Stimulated activated CD8-positive, alpha-beta memory T cell treated with anti-CD3 and anti-CD28 coated beads, Interleukin-7, amount 100 ng/mL, for 1 hour (primary cell): ENCODE measurements at places on chromosomes 5 and 9.
A peak's percentile ranks its signal among the peaks of the same experiment; 100 is the strongest.

GRCh38 chr5:32471784-32472183 lies 27.2 kb upstream of the ZFR start:
- no peak for DNase-seq

DNA sequence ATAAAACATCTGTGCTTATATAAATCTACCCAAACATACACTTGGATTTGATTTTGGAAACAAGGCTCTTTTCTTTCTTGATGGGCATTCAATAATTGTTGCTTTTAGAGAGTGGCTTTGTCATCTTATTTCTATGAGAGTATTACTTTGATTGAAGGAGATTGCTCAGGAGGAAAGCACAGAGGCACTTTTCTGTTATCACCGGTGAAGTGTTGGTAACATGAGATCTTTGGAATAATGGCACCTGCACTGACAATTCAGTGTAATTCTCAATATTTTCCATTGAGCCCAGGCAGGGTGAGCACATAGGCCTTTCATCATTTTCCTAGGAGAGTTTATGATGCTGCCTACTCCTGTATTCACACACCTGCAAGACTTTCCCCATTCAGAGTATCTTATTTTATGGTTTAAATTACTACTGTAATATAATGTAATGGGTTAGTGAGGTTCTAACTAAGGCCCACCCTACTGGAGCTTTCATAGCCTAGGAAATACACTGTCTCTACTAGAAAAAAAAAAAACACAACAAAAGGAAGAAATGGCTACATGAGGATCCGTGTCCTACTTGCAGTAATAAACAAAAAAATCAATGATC lies 244.3 kb downstream of the DENND1A start:
- no peak for DNase-seq

DNA sequence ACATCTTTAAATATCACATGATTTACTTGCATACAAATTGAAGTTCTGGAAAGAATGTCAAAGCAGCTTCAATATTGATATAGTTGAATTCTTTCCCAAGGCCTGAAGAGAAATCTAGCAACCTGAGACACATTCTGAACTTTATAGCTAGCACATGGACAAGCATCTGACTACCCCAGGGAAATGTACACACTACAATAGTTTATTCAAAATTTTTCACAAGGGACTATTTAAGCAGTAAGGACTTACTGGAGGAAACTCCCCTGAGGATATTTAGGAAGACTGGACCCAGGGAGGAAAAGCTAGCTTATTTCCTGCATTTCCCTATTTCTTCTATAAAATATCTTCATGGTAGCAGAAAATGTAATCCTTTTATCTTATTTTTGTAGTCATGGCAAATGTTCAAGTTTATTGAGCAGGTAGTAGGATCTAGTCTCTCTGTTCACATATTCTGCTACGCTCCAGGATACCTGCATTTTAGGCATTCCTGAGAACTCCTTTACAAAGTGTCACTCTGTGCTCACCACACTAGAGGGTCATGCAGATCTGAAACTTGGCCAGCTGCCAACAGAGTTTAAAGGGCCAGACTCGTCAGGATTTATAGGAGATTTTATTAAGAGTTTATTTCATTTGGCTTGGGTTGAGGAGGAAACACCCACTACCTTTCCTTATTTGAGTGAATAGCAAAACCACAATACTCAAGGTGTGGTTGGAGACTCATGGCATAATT lies 348.4 kb upstream of the FTMT start:
- no peak for DNase-seq

GRCh38 chr9:119273984-119274665 lies 95.1 kb downstream of the BRINP1 start:
- DNase-seq, result no peak

DNA sequence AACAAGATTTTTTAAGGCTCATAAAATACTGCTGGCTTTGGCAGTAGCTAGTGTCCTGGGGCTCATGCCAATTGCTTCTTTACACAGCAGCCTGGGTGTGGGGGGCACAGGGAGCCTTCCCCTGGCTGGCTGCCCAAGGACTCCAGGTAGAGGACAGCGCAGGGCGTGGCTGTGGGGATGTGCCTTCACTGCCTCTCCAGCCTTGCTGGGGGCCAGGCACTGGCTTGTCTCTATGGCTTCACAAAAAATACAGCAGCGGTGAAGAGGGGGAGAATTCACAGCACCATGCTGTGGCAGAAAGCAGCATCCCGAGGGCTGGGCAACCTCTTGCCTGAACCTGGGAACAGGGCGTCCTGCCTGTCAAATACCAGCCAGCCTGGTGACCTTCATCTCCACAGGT lies 57.4 kb downstream of the DAP start:
- DNase-seq, result no peak

- DNase-seq, result peak; percentile 28
Observed at GRCh38 chr9:134065612-134066419, 2.0 kb downstream of the BRD3 start.

GRCh38 chr5:95866435-95867040 lies 44.0 kb upstream of the GLRX start:
- no peak for DNase-seq

DNA sequence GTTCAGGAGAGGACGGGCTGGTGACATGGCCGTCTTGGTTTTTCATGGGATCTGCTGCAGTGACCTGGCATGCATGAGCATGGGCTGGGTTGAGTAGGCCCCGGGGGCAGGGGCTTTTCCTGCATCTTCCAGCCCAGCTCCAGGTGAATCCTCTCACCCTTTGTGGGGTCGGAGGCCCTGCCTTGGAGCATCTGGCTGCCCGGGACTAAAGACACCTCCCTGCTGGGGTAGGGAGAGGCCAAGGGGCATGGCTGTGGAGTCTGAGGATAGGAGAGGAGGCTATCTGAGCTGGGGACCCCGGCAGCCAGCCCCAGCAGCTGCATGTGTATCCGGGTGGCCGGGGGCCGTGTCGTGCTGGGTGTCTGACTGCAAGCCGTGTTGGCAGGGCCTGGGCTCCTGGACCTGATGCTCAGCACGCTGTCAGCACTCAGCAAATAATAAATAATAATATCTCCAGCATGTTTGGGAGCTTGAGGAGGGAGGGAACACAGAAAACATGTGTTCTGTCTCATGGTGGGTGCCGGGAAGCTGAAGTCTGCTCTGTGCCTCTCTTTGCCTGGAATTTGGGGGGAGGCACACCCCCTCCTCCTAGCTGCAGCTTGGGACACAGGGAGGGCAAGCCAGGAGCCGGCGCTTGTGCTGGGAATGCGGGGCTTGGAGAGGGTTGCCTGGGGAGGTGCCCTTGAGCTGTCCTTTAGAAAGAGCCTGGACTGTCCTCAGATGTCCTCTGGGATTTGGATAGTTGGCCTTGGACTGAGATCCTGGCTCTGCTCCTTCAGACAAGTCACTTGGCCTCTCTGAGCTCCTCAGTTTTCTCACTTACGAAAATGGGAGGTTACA lies 28.4 kb upstream of the PITX1 start:
- no peak for DNase-seq

- no peak for DNase-seq
Observed at GRCh38 chr5:17964067-17964466, 329.8 kb downstream of the TAF11L14 start.

DNA sequence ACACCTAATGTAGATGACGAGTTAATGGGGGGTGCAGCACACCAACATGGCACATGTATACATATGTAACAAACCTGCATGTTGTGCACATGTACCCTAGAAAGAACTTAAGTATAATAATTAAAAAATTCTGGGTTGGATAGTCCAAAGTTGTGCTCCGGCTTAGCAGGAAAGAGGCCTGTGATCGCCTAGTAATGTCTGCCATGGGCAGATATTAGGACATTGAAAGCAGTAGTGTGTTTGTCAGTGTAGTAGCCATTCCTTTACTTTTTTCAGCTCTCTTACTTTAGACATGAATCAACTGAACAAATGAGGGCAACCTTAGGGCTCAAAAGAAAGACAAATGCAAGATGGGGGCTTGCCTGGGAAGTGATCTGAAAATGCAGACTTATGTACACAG lies 58.9 kb downstream of the PPARGC1B start:
- no peak for DNase-seq

- DNase-seq, result no peak
Observed at GRCh38 chr5:56964173-56964572, 12.2 kb upstream of the MIER3 start.

- no peak for DNase-seq
Observed at GRCh38 chr9:38008168-38009034, 60.6 kb downstream of the SHB start.

DNA sequence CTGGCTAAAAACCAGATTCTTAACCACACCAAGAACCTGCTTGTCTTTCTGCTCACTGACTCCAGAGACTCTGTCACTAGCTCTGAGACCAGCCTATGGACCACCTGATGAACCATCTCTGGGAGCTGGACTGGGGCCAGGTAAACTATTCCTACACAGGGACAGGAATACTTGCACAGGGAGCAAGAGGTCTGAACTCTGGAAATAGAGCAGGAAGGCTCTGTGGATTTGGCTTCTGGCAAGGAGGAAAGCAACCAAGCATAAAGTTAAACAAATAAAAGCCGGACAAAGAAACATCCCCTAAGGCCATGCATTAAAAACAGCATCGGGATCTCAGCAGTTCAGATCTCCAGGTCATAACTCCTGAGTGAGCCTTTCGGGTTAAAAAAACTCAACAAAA lies 5.6 kb upstream of the SPARC start:
- no peak for DNase-seq

GRCh38 chr9:96720435-96720834 lies 57.5 kb downstream of the ZNF510 start:
- no peak for DNase-seq

- DNase-seq, result no peak
Observed at GRCh38 chr9:123928533-123929176, 1.3 kb downstream of the DENND1A start.

GRCh38 chr5:131644822-131645221 lies 9.8 kb upstream of the RAPGEF6 start:
- no peak for DNase-seq

GRCh38 chr5:143119291-143119769 lies 284.2 kb downstream of the NR3C1 start:
- no peak for DNase-seq
